ENCODE measurements at places on chromosomes 2 and 18.

DNA sequence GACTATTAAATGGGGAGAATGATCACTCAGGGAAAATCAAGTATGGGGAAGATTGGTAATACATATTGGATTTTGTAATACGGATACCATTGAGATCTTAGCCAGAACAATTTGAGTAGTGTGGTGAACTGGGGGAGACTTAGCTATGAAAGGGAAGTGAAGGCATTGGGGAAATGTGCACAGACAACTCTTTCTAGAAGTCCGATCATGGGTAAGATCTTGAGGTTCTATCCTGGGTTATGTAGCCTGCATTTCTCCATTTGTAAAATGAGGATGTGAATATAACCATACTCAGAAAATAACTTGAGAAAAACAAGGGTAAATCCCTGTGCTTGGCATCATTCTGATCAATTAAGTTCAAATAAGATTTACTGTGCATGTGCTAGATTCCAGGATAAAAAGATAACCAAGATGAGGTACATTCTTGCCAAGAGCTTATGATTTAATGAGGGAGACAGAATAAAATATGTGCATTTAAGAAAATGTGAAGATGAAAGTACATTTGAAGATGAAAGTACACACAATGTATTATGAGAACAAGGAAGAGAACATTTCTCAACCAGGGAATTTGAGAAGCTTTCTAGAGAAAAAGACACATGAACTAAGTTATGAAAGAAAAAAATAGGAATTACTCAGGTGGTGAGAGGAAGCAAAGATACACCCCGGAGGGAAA, 49.5 kb downstream of the SLC40A1 start:
- no peak for DNase-seq

DNA sequence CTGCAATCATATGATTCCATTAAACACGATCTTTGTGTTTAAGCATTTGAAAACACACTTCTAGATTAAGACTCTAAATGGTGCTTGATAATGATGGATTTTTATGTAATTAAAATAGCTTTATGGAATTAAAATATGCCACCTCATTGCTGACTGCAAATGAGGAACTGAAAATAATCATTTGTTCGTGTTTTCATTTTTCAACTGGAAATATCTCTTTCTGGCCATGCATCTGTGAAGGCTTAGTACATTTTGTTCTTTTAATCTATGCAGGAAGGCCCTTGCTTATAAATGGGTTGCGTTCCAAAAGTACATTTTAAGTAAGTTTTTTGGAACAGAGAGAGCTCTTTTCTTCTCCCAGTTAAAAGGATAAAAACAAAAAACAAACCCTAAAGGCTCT, 125.5 kb downstream of the MC4R start:
- no peak for DNase-seq

DNA sequence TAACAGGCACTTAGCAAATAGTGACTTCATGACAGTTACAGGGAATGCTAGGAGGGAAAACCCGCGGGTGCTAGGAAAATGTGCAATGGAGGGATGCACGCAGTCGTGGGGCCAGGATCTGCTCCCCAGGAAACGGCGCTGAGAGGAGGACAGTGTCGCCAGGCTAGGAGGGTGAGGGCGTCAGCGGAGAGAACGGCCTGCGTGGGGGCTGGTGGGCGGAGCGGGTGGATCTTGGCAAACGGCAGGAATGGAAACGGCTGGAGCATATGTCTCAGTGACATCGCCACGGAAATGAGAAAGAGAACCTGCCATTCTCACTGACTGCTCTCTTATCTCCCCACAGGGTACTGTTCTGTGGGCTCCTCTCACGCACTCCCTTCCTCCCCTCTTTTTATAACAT, 478.5 kb upstream of the ID2 start:
- DNase-seq = no peak

GRCh38 chr2:160628811-160629210, 135.2 kb upstream of the RBMS1 start:
- no peak for DNase-seq

DNA sequence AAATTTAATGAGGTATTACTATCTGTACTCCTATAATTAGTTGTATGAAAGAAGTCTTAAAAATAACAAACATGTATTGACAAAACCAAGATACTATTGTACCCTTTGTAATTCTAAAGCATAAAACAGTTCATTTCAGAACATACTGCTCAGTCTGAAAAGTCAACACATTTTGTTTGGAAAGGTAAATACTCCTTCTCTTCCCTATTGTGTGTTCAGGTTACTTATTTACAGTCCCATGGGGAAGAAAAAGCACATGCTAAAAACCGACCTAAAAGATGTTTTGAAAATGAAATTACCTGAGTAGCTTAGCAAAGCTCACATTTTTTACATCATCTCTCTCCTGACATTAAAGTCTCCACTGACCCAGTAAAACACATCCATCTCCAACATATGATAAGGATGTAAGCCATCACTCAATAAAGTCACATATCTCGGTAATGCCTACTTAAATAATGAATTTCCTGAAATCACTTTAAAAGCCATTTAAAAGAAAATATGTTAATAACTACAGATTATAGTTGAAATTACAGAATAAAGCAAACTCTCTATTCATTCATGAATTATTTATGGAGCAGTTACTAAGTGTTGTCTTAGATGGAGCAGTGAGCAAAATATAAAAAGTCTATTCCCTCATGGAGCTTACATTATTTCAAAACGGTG, 75.6 kb upstream of the FZD5 start:
- DNase-seq = no peak

- DNase-seq = no peak
Observed at GRCh38 chr2:45964223-45964841, 312.9 kb downstream of the PRKCE start.

- DNase-seq = no peak
Observed at GRCh38 chr2:218405746-218406208, 6.1 kb downstream of the CTDSP1 start.

DNA sequence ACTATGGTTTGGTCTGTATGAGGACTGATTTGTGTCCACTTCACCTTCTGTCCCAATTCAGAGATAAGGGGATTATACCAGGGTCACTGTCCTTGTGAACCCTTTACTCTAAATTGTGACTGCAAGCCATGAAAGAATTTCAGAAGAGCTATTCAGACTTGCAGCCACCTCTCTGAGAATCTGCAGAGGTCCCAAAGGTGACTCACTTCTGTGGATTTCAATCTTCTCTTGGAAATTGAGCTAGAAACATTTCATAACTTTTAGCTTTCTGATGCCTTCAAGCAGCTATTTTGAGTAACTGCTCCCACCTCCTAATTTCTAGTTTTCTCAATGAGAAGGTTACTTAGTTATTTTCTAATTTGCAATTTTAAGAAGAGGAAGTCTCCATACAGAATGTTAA, 1242.4 kb upstream of the ACVR2A start:
- DNase-seq = no peak

DNA sequence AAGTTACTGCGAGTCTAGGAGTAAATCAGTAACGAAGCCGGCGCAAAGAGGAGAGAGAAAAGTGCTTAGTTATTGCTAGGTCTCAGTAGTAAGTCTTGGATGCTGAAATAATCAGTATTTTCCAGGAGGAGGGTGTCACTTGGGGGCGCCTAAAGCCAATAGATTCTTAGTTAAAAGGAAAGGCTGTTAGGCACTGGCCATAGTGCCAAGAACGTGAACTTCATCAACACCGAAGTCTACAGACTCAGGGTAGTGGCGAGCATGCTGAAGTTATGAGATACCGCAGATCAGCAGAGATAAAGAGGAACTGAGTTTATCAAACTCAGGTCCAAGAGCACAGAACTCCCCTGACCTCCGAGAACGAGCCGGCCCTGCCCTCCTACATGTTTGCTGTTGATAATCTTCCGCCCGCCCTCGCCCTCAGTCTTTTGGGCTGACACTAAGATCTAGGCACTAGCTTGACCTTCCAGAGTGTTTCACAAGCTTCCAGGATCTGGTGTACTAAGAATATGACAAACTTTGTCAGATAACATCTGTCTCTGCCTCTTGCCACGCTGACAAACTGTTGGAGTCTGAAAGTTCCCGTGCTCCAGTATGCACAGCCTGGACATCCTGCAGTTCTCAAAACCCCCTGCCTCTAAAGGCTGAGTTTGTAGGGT, 49.2 kb downstream of the CYB5A start:
- DNase-seq = no peak

DNA sequence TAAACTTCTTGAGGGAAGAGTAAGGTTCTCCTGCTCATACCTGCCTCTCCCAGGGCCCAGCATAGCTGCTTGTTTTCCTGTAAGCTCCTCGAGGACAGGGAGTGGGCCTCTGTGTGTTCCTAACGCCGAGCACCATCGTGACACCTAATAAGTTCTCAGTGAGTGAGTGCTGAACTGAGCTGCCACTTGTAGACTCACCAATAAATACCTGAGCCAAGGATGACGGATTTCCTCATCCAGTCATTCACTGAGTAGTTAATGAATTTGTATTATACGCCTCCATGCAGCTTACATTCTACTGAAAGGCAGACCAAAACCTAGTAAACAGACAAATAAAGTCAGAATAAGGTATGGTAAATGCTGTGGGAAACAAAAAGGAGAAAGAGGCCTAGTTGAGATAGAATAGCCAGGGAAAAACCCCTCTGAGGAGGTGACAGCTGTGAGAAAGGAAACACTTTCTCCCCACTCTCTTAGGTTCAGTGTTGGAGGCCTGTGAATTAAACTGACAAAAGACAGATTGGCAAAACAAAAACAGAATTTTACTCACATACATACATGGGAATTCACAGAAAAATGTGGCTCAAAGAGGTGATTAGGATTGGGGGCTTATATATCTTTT, 138.6 kb downstream of the B3GNT2 start:
- no peak for DNase-seq

DNA sequence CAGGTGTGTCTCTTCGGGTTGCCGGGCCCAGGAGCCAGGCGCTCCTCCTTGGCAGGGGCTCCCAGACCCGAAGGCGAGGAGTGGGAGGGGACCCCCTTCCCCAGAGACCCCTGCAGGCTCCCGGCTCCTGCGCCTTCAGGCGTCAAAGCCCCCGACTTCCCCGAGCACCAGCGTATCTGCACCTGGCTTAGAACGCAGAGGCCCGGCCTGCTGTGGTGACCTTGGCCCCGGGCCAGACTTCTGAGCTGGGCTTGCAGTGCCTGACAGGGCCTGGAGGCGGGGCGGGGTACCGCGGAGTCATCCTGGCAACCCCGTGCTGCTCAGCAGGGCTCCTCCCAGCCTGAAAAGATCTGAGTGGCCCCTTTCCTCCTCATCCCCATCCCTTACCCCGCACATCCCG, 27.0 kb downstream of the SKA1 start:
- no peak for DNase-seq

DNA sequence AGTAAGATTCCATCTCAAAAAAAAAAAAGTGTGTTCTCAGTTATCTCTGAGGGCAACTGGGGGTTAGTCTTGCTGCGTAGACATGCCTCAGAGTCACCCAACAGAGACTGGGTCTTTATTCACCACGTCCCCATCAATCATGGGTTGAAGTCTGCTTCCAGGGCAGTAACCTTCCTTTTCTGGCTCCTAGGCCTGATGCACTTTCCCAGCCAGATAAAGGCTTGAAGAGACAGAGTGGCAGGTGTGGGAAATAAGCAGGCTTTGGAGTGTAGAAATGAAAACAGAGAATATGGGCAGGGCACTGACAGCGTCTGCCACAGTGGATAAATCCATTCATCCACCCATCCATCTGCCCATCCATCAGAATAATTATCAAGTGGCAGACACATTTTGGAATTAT, 134.1 kb upstream of the LGALSL start:
- no peak for DNase-seq

- no peak for DNase-seq
Observed at GRCh38 chr2:174846218-174846617, 81.9 kb upstream of the CHRNA1 start.

GRCh38 chr18:23718731-23719130, 29.5 kb downstream of the LAMA3 start:
- no peak for DNase-seq

- DNase-seq = no peak
Observed at GRCh38 chr18:6333981-6334380, 80.7 kb downstream of the L3MBTL4 start.

- DNase-seq = no peak
Observed at GRCh38 chr2:170024721-170025120, 153.2 kb upstream of the MYO3B start.

DNA sequence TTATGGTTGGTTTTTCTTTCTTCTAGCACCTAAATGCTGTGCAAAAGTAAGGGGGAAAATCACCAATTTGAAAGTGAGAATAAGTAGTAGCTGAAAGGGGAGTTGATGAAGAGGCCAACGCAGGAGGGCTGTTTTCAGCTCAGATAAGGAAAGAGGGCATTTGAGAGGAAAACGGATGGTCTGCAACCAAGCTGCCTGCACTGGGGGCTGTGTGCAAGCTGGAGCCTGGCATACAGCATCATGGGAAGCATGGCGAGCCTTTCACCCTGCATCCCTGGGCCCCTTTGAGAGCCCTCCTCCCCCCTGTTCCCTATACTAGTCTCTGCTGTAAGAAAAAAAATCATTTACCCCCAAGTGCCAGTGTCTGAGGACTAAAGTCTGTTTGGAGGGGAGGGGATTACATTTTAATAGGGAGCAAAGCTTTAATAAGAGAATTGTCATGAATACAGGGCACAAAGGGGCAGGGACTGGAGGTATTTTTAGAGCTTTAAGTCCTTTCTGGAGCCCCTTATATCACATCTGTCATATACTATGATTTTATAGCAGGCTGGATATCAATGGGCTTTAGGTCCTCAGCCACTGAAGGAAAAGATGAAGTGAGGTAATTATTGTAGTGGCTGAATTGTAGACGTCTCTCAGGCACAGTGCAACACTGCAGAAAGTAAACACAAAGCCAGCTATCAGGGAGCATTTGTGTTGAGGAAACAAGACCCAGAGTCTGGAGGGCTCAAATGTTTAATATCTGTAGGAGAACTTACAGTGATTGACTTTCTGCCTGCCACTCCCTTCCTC, 120.7 kb downstream of the FSHR start:
- no peak for DNase-seq

GRCh38 chr2:149160701-149161217, 122.3 kb downstream of the LYPD6B start:
- no peak for DNase-seq

DNA sequence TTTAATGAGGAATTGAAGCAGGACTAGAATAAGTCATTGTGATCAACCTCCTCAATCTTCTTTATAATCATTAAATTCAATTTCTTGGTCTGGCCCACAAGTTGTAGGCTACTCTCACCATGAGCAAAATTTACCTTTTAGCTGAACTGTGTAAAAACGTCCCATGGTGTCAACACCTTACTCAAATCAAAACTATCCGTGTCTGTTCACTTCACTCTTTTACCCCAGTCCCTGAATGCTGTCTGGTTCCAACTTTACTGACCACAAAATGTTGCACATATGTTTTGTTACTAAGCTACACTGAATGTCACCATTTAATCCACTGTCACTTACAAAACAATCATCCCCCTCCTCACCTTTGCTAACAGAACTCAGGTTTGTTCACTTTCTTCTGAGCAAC, 951.6 kb upstream of the SLC39A10 start:
- no peak for DNase-seq

DNA sequence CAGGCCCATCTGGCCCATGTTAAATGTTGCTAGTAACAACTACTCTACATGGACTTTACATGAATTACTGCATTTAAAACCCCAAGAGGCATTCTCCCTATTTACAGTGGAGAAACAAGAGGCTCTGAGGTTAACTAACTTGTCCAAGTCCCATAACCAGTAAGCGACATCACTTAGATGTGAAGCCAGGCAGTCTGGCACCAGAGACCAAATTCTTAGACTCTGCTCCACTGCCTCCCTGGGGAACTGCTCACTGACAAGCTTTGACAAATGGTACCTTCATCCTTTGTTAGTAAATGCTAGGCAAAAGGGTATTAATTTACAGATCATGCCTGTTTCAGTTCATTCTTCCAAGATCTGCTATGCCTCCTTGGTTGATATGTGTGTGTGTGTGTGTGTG, 124.8 kb downstream of the AFF3 start:
- DNase-seq = no peak

GRCh38 chr2:120598416-120598815, 137.3 kb upstream of the GLI2 start:
- no peak for DNase-seq

- DNase-seq = no peak
Observed at GRCh38 chr2:223084873-223085272, 32.9 kb downstream of the KCNE4 start.
